ENCODE measurements at places on chromosomes 1 and 21. TPM values are rescaled to one million over a fixed set of nuclear protein-coding genes. Genes with fewer than 3 reads are reported as not detected.

BLACAT1 gene
- total RNA-seq, result under 0.01 TPM

ARV1 gene
- 32.0 TPM for total RNA-seq

LCE1E gene
- not detected for total RNA-seq

VSIG8 gene
- total RNA-seq, result under 0.01 TPM

FAM72B gene
- 4.0 TPM for total RNA-seq

SGIP1 gene
- total RNA-seq, result 58.2 TPM

SLC45A3 gene
- 1.8 TPM for total RNA-seq
